Epithelial cell of alveolus of lung (primary cell): ENCODE measurements at places on chromosomes 5 and 9. TPM values are rescaled to one million over a fixed set of nuclear protein-coding genes. Genes with fewer than 3 reads are reported as not detected.

Gene CYLC2
- total RNA-seq = not detected in 2 replicates

Gene SEMA6A
- total RNA-seq = 0.78 and 3.4 TPM in 2 replicates

Gene CTXN3
- total RNA-seq = not detected in 2 replicates

Gene GZMA
- not detected in 2 replicates for total RNA-seq

Gene INVS
- 15.0 and 21.0 TPM in 2 replicates for total RNA-seq

Gene GLT6D1
- not detected in 2 replicates for total RNA-seq

Gene PCDHB3
- total RNA-seq = 0.13 and 0.16 TPM in 2 replicates

Gene KIF4B
- total RNA-seq = 0.08 and 0.13 TPM in 2 replicates

Gene SLC46A2
- not detected in 2 replicates for total RNA-seq

Gene C1QTNF3
- 0.13 and 0.64 TPM in 2 replicates for total RNA-seq

Gene TSTD2
- 8.0 and 10.2 TPM in 2 replicates for total RNA-seq

Gene NPR3
- 2.7 and 26.7 TPM in 2 replicates for total RNA-seq

Gene ADCY2
- total RNA-seq = under 0.01 and 0.08 TPM in 2 replicates

Gene NINJ1
- total RNA-seq = 54.1 and 68.3 TPM in 2 replicates

Gene RANBP3L
- total RNA-seq = 0.13 TPM in 1 of 2 replicates, not detected in the other

Gene PCDHGA3
- total RNA-seq = 0.65 and 0.72 TPM in 2 replicates

Gene FAM200C
- 4.0 and 9.3 TPM in 2 replicates for total RNA-seq

Gene SLC6A19
- not detected in 2 replicates for total RNA-seq

Gene DND1
- total RNA-seq = 0.26 and 0.64 TPM in 2 replicates

Gene GMCL2
- total RNA-seq = not detected in 2 replicates

Gene QRFP
- total RNA-seq = not detected in 2 replicates

Gene NACC2
- 19.4 and 25.2 TPM in 2 replicates for total RNA-seq

Gene DDX4
- total RNA-seq = not detected in 2 replicates

Gene STKLD1
- total RNA-seq = 0.13 and 1.4 TPM in 2 replicates

Gene SV2C
- not detected in 2 replicates for total RNA-seq
